ENCODE measurements at places on chromosomes 3 and 15.

GRCh38 chr15:73305331-73306211 lies 63.2 kb downstream of the HCN4 start:
- peak; percentile 75 for DNase-seq

DNA sequence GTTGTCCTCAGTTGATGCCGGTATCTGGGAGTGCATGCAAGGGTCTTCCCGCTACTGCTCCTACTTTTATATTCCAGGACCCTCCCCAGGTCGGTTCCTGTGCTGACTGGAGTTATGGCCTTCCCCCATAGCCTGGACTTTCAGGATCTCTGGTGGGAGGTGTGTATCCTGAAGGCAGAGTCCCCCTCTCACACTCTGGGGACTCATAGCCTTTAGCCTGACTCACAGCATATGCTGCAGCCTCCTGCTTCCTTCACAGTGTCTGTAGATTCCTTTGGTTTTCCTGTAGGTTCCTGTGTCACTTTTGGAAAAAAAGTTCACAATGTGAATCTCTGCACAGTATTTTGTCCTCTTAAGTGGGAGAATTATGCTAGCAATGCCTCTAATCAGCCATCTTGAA lies 180.6 kb upstream of the RBMS3 start:
- no peak for DNase-seq

DNA sequence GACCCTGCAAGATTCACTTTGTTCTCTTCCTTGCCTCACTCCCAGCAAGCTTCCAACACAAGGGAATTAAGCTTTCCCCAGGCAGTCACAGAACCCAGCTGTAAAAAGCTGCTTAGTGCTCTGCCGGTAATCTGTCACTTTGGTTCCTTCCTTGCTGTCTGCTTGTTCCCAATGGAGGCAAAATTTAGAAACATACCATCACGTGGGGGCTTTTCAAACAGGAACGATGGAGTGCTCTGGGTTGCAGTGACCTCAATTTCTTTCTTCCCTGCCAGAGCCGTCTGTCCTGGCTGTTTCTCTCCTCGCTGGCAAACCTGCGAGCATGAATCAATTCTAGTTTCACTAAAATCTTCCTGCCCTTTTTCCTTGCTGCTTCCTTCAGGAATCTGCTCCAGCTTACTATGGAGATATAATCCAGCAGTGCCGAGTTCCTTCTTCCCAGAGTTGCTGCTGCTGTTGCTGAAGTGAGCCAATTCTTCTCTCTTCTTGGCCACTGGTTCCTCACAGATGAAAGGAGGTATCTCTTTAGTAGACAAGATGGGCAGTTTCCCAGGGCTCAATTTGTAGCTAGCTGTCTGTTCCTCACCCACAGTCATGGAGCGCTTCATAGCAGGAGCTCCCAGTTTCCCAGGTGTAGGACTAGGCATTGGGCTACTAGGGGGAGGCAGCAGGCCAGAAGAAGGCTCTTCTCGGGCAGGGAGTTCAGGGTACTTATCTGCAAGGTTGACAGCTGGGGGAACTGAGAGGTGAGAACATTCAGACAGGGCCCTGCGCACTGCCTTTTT lies 88.1 kb downstream of the DHX30 start:
- no peak for DNase-seq

DNA sequence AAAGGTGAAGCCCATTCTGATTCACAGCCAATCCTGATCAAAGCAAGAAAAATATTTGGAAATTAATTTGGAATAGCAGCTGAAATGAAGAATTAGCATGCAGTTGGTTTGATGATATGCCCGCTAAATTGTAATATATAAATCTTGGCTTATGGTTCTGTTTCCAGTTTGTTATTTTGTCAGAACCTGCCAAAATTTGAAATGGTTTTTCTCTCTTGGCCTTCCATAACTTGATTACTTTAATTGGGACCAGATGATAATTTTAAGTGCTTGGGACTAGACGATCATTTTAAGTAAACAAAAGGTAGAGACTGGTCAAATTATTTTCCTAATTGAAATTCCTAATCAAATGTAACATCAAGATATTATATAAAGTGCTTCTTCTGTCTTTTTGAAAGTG lies 842.4 kb downstream of the TBL1XR1 start:
- no peak for DNase-seq

GRCh38 chr3:189833996-189834395 lies 202.8 kb downstream of the TP63 start:
- no peak for DNase-seq

- no peak for DNase-seq
These were observed 54.1 kb upstream of the ANP32A start for GRCh38 chr15:68874788-68875187.

DNA sequence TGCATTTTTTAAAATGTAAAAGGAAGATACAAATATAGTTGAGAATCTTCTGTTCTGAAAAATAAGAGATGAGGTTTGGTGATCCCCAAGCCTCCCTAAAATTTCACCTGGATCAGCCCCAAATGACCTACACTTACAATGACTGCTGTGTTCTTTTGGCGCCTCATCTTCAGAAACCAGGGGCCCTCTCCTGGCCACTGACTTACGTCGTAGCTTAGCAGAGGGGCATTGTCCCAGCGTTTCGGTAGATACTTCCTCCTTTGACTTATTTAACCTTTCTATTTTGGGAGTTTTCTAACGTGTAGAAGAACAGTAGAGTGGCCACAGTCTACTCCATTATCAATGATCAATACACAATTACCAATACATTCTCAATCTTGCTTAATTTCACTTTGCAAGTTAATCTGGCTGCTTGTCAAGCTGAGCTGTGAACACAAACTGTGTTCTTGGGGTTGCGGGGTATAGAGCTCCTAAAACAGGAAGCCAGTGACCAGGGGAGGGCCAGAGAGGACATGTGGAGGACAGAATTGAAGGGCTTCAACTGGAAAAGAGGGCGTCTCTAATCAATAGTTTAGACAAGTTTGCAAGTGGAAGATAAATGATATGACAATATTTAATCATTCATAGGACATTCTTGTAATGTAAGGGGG lies 419.5 kb downstream of the LPP start:
- DNase-seq: no peak

DNA sequence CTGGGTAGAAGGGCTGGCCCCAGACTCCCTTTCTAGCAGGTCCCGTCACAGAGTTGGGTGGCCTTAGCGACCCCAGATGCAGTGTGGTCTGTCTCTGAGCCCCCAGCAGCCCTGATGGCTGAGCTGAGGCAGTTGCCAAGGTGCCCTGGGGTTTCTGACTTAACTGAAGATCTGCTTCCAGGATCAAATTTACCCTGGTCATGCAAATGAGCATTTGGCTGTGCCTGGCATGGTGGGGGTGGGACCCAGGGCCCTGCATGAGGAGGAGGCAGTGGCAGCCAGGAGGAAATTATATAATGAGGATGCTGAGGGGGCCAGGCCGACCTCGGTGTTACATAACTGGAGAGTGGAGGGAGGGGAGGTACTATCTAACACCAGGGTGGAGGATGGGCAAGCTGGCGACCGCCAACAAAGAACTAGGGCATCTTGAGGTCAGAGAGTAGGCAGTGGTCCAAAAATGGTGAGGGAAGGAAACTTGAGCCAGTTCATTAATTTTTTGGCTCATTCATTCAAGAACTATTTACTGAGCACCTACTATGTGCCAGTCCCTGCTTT lies 16.4 kb downstream of the PLEKHO2 start:
- DNase-seq: no peak

DNA sequence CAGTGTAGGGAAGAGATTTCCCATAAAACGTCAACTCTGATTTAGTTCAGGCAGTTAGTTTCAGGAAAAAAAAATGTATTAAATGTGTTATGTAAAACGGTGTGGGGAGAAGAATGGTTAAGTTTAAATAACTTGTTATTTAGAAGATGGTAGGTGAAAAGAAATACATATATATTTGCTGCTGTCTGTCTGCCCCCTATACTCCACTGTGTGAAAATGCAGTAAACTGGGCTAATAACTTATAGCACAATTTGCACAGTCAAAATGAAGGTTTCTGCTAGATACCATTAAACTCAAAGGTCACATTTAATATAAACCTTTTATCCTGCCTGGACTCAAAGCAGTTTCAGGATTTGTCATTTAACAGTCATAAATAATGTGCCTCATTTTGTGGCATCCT lies 515.0 kb downstream of the FGF12 start:
- peak; percentile 13 for DNase-seq

GRCh38 chr15:50697109-50697797 lies 10.7 kb upstream of the TRPM7 start:
- no peak for DNase-seq

Data from RKO (cell line).